Renal pelvis (tissue), 12 donors: ENCODE measurements at places on chromosomes 12 and 14.
A peak's percentile ranks its signal among the peaks of the same experiment; 100 is the strongest.

GRCh38 chr12:122422730-122423257, 325 bp upstream of the CLIP1 start:
- no peak for DNase-seq

GRCh38 chr12:103462675-103463074, 33.1 kb downstream of the C12orf42 start:
- no peak for DNase-seq

DNA sequence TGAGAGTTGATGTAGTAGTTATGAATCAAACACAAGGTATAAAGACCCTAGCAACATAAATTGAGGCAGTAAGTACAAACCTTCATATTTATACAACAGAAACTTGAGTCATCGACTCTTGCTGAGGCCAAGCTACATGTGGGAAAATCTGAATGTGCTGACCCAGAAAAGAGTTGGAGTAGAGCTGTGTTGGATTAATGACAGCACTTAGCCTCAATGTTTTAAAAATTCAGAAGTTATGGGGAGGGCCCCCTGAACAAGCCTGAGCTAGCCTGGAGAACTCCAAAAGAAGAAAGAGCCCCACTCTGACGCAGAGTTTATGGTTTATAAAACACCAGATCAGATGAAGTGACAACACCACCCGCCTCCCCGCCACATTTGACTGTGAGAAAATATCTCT, 100.0 kb downstream of the DUSP6 start:
- no peak for DNase-seq

DNA sequence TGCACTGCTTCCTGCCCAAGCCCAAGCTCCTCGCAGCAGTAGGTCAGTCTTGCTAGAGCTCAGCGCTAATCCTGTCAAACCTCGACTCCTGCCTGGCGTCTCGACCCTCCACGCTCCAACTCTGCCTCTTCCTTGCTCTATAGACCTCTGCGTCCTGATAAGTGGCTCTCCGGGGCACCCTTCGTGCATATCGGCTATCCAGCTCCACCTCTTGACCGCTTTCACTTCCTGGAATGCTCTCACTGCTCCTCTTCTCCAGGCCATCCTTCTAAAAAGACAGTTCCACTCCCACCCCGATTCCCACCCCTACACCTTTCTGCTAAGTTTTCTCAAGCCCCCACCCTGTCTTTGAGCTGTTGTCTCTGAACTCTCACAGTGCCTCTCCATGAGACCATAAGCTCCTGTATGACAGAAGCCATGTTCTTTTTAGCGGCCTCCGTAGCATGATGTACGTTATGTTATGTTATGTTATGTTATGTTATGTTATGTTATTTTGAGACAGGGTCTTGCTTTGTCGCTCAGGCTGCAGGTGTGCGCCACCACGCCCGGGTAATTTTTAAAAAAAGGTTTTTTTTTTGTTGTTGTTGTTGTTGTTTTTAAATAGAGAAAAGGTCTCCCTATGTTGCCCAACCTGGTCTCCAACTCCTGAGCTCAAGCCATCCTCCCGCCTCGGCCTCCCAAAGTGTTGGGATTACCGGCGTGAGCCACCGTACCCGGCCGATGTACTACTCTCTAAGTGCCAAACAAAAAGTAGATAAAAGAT, 601 bp downstream of the COX14 start:
- peak; percentile 26 for DNase-seq

DNA sequence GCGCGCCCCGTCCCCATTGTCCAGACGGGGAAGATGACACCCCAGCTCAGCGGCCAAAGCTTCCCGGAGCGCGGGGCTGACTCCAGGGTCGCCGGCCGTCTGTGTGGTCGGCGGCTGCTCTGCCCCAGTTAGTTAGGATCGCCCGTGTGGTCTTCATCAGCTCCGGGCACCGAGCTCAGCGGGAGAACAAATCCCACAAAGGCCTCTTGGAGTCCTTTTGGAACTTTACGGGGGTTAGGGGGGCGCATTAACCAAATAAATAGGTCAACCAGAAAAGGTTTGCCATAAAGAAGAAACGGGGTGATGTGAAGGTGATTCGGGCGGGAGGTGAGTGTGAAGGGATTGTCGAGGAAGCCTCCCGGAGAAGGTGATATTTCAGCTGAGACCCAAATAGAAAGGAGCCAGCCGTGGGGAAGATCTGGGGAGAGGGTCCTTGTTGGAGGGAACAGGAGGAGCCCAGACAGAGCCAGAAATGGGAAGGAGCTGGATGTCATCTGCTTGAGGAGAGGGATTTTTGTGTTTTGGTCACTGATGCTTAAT, 697 bp downstream of the ATP6V0A2 start:
- peak; percentile 4 for DNase-seq

GRCh38 chr12:119692997-119693396, 25.1 kb downstream of the PRKAB1 start:
- DNase-seq, result no peak

- no peak for DNase-seq
These were observed 62.3 kb downstream of the PRKD1 start for GRCh38 chr14:29865299-29865698.

DNA sequence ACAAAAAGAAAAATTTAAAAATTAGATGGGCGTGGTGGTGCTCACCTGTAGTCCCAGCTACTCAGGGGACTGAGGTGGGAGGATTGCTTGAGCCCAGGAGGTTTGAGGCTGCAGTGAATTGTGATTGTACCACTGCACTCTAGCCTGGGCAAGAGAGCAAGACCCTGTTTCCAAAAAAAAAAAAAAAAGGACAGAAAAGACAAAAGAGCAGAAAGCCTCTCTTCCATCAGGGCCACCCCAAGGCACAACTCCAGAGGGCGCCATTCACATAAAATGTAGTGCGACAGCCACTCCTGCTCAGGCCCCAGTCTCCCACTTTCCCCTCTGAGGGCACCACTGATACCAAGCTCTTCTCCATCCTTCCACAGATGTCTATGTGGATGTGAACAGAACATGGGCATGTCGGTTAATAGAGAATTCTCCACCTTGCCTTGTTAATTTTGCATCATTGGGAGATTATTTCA, 41.8 kb downstream of the DGLUCY start:
- DNase-seq, result no peak

- DNase-seq, result no peak
These were observed 6.6 kb downstream of the FOXG1 start for GRCh38 chr14:28773176-28773575.

DNA sequence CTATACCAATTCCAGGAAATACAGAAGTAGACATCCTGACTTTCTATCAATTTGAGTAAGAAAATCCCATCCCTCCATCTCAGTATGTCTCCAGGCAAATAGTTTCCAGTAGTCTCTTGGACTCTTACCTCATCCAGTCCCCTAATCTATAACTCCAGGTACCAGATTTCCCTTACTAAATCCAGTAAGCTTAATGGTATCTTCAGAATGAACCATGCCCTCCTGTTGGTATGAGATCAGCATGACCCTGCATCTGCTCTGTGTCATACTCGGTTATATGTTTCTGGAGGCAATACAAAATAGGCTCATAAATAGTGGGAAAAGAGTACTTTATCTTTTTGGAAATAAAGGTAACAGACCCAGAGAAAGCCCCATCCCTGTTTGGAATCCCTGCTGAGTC, 18.4 kb downstream of the PIGH start:
- DNase-seq, result no peak

GRCh38 chr12:65168681-65169319, 583 bp upstream of the LEMD3 start:
- DNase-seq, result no peak

DNA sequence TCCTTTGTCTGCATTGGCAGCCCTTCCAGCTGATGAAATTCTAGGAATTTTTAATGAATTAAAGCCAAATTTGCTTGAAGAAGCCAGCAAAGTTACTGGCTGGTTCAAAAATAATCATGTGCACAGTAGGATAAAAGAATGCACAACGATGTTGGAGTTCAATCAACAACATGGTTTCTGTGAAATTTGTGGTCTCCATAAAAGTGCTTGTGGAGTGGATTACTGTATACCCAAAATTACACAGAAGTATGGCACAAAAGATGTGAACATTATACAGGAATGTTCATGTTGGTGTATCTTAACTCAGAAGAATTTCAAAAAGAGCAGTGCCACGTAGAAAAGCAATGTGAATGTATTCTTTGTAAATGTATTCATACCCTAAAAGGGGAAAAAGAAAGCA, 105.0 kb upstream of the METAP2 start:
- DNase-seq, result no peak

- no peak for DNase-seq
These were observed 469.6 kb downstream of the RGS6 start for GRCh38 chr14:72401632-72402376.

GRCh38 chr12:70919176-70919575, 1.4 kb downstream of the PTPRR start:
- no peak for DNase-seq

GRCh38 chr12:122975790-122976647, 975 bp downstream of the OGFOD2 start:
- no peak for DNase-seq

GRCh38 chr14:93153121-93153520, 31.6 kb downstream of the MOAP1 start:
- DNase-seq, result no peak

- no peak for DNase-seq
These were observed 493.3 kb downstream of the EGLN3 start for GRCh38 chr14:33457617-33458016.

DNA sequence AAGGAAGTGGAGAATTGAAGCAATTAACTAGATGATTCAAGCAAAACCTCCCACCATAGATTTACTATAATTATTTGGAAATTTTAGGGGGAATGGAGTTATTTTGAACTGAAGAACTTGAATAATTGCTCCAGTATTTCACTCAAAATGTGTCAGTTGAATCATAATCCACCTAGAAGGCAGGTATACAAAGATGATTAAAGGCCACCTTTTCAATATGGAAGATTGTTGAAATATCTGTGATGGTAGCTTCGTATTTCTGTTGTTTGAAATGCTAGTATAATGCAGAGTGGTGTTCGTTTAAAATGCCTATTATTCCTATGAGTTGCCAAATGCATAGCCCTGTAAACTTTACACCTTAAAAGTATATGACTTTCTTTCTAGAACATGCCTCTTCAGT, 3.1 kb downstream of the HMGA2 start:
- DNase-seq, result no peak

DNA sequence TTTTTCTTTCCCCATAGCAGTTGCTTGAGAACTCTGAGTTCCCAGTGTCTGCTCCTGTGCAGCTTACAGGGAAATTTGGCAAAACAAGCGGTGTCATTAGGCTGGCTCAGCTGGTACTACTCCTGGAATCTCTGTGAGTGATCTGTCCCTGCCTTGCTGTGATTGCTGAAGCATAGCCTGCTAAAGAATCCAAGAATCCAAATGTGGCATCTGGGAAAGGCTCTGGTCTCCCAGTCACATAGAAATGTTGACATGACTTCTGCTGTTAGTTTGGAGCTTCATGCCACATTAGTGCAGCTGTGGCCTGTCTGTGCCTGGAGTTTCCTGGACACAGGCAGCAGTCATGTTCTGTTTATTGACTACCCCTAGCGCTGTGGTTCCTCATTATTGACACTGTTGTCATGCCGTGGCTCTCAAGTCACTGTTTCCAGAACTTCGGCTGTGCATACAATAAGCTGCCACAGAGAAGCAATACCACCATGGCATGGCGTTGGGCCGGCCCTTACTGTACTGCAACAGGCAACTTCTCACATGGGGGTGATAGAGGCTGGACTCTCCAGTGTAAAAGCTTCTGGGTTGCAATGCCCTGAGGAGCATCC, 166.8 kb downstream of the MYRFL start:
- peak; percentile 23 for DNase-seq

GRCh38 chr14:52318062-52318461, 4.0 kb downstream of the PTGER2 start:
- DNase-seq, result no peak

GRCh38 chr12:48446161-48446776, 26.1 kb upstream of the ANP32D start:
- DNase-seq, result no peak

DNA sequence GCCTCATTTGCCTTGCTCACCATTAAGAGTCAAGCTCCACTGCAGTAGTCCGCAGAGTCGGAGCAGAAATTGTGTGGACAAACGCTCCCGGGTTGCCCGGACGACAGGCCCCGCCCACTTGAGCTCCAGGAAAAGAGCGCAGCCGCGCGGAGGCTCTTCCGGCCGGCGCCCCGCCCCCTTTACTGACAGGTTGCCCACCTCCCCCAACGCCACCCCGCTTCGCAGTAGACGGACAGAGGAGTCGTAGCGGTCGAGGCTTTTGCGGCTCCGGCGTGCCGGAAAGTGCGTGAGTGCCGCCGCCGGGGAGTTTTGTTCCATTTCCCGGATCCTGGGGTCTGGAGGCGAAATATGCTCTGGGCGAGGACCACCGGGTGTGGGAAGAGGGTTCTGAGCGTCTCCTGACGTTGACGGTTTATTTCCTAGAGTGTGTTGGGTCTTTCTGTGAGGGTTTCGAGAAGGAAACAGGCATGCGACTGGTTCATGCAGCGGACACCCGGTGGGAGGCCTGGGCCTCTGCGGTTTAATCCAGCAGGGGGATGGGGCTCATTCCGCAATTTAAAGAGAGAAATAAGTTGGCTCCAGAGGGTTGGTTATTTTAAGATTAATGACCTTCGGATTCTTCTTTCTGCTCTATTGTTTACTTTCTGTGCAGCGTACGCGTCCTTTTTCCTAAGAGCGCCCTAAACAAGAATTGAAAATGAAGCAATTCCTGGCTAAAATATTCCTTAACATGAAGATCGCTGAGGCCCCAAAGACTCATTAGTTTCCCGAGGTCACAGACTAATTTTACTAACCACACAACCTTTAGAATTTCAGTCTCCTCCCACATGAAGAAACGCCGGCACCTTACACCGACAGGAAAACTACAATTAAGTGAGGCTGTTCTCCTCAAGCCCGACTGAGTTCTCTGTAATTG, at the start of the genes DNAI7 and ETFRF1:
DNAI7 (minus strand) TSS at position 105 of the 916 bp plus-strand sequence; CDS start at position 23, 82 bp downstream.
ETFRF1 (plus strand) TSS at position 182 of the 916 bp plus-strand sequence. CDS start 8,720 bp downstream, outside the sequence.
- peak; percentile 98 for DNase-seq

- DNase-seq, result no peak
These were observed 622.9 kb downstream of the DIO2 start for GRCh38 chr14:79588398-79588797.

DNA sequence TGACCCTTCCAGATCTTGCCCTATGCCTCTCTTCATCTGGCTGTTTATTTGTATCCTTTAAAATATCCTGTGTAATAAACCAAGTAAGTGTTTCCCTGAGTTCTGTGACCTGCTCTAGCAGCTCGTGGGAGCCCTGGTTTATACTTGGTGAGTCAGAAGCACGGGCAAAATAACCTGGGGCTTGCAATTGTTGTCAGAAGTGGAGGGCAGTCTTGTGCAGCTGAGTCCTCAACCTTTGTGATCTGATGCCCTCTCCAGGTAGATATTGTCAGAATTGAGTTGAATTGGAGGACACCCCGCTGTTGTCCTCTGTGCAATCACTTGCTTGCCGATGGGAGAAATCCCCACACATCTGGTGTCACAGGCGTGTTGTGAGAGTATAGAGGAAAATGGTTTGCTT, 62.5 kb upstream of the PRICKLE1 start:
- DNase-seq, result no peak
